ENCODE measurements at places on chromosomes 12 and 14. TPM values are rescaled to one million over a fixed set of nuclear protein-coding genes. Genes with fewer than 3 reads are reported as not detected.

DNA sequence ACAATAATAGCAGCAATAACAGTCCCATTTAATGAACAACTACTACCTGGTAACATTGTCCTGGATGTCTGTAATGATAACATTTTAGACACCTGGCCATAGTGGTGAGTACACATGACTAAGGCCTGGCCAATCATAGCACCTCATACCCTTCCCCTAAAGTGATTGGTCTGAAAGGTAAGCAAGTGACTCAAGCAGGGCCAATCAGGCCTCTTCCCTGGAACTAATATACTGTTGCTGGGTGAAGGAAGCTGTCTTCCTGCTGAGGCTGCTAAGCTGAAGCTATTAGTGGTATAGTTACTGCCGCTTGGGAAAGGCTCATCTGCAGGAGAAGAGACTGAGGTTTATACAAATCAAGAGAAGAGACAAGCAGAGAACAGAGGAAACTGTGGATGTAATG lies 18.7 kb upstream of the NOS1 start:
- DNase-seq = no peak

- no peak for DNase-seq
Observed at GRCh38 chr12:53182903-53183302, 2.2 kb upstream of the CSAD start.

GRCh38 chr14:54105406-54105805 lies 148.8 kb upstream of the BMP4 start:
- no peak for DNase-seq

- DNase-seq = no peak
Observed at GRCh38 chr12:59322473-59322872, 273.4 kb upstream of the SLC16A7 start.

NEUROD4 gene
- total RNA-seq = not detected

DNA sequence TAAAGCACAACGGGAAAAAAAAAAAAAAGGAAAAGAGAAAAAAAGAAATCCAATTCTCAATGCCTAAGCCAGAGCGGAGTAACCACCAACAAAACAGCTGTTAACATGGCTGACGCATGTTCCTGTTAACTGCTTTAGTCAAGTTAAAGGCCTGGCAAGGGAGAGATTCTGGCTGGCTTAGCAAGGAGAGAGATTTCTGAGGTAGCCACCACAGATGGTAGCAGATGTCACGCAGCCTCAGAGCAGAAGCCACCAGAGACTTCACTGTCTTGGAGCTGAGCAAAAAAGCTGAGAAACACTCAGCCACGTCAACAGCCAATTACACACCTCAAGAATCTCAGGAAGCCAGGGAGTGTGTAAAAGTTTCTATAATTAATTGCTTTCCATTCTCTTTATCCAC lies 87.1 kb downstream of the TMCC3 start:
- no peak for DNase-seq

TPI1 gene
- total RNA-seq = 153 TPM

GRCh38 chr14:68285421-68286179 lies 466.0 kb downstream of the RAD51B start:
- DNase-seq = peak; percentile 42

GRCh38 chr14:89936654-89937185 lies 17.8 kb downstream of the EFCAB11 start:
- no peak for DNase-seq

DNA sequence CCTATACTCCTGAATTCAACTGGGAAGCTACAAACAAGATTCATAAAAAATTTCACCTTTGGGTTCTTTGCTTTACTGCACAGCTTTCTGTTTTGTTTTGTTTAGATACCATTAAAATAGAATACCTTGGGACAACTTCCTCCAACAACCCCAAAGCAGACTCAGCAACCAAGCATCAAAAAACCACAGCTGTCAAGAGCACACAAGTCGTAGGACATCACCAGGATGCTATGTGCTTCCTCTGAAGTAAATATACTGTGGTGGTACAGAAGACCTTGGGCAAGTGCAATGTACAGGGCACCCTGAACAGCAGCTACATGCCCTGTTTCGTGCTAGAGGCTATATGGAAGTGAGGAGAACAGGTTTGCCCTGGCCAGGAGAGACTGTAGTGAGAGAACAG lies 359.3 kb downstream of the BCL11B start:
- peak; percentile 71 for DNase-seq

DNA sequence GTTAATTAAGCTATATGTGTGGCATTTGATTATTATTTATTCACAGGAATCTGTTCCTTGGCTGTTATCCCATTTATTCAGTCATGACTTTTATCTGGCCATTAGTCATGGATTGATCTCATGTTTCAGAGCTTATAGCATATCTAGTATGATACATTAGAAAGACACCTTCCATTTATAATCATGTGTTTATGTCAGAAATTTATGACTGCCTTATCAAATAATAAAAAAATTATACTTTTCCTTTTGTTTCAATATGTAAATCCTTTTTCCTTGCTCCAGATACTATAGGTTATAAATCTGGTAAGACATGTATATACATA lies 248.0 kb upstream of the PDE3A start:
- DNase-seq = no peak

Measured in CD4-positive, CD25-positive, alpha-beta regulatory T cell (primary cell).